ENCODE measurements at places on chromosomes 12 and 14.

DNA sequence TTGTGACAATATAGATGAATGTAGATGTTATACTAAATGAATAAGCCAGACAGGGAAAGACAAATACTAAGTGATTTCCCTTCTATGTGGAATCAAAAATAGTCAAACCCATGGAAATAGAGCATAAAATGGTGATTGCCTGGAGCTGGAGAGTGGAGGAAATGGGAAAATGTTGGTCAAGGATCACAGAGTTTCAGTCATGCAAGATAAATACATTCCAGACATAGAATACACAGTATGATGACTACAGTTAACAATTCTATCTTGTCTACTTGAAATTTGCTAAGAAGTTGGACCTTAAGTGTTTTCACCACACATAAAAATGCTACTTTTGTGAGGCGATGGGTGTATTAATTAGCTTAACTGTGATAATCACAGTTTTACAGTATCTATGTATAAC is 1182.7 kb downstream of the AACS start:
- DNase-seq = no peak

GRCh38 chr12:124248941-124249825 is 45.7 kb upstream of the RFLNA start:
- no peak for DNase-seq

DNA sequence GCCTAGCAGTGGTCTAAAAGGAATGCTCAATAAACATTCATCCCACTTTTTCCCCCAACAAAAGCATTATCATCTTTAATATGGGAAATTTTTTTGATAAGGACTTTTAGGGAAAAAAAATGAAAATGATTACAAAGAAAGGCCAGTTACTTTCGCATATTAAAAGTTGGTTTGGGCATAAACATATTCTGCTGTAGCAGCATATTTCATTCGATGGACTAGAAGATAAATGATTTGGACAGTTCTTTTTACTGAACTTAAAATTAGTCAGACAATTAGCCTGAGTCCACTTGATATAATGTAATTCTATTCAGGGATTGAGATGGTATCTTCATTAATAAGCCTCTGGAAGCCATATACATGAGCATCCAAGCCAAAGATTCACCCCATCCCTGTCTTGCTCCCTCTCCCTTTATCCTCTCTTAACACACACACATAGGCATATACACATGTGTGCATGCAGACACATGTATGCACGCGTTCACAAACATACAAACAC is 299.1 kb downstream of the NUAK1 start:
- no peak for DNase-seq

GRCh38 chr14:72753044-72753710 is 140.7 kb downstream of the DPF3 start:
- no peak for DNase-seq

- DNase-seq = no peak
Measured at GRCh38 chr12:98840325-98840724, 195.2 kb downstream of the APAF1 start.

DNA sequence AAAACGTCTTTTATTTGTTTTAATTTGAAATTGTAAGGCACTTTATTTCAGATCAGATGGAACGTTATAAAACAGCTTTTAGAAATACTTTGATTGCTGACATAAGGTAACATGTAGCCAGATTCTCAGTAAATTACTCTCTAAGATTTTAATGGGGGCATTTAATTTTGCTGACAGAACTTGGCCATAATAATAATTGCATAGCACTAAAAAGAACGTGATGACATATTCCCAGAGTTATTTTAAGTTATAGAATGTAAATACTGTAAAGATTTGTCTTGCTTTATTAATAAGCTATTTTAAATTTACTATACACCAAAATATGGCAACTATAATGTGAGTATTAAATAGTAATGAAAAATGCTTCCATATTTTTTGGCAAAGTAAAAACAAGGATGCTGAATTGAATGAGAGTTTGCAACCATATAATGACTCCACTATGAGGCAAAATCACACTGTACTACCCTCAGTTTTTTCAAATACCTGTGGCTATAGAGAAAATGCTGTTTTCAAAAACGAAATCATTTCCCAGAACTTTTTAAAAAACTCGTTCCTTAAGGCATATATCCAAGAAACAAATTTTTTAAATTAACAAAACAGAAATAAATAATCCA is 876 bp downstream of the LUM start:
- DNase-seq = no peak

GRCh38 chr12:9096563-9097176 is 19.0 kb downstream of the A2M start:
- no peak for DNase-seq

DNA sequence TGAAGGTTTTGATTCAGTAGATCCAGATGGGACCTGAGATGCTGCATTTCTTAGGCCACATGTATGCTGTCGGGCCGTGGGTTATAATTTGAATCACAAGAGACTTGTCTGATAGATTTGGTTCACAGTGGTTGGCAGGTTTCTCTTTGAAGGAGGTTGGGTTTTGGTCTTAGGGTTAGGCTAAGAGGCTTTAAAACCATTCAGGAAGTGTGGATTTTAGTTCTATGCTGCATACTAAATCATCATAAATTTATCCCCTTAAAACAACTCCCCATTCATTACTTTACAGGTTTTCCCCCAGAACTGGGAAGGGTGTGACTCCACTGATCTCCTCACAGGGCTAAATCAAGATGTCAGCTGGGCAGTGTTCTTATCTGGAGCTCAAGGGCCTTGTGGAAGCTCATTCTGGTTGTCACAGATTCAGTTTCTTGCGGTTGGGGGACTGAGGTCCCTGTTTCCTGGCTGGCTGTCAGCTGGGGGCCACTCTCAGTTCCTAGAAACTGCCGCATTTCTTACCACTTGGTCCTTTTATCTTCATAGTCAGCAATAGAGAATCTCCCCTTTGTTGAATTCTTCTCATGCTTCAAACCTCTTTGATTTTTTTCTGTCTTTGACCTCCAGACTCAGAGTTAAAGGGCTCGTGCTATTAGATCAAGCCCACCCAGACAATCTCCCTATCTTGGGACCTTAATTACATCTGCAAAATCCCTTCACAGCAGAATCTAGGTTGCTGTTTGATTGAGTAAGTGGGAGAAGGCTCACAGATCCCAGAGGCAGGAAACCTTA is 20.6 kb upstream of the PCNX1 start:
- peak; percentile 51 for DNase-seq

GRCh38 chr14:63632932-63633514 is 8.6 kb downstream of the WDR89 start:
- no peak for DNase-seq

GRCh38 chr14:22226381-22226780 is 362.6 kb downstream of the DAD1 start:
- DNase-seq = peak; percentile 62

DNA sequence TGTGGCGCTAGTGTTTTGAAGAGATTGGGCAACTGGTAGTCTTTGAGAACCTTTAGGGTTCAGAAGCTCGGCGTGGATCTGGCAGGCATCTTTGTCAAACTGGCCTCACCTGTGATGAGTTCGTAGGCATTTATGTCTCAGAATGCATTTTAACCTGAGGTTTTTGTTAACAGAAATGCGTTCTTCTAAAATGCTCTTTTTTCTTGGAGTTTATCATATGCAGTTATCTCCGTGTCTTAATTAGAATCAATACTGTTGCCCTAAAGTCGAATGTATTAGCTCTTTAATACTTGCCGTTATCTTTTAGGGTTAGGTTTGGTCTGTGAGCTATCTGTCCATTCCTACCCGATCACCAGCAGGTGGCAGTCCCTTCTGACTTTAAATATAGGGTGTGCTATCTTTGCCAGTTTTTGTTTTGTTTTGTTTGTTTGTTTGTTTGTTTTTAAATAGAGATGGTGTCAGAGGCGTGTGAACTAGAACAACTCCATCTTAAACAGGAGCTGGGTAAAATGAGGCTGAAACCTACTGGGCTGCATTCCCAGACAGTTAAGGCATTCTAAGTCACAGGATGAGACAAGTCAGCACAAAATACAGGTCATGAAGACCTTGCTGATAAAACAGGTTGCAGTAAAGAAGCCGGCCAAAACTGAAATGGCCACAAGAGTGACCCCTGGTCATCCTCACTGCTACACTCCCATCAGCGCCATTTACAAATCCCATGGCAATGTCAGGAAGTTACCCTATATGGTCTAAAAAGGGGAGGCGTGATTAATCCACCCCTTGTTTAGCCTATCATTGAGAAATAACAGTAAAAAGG is 1.4 kb downstream of the ATF1 start:
- DNase-seq = peak; percentile 23

DNA sequence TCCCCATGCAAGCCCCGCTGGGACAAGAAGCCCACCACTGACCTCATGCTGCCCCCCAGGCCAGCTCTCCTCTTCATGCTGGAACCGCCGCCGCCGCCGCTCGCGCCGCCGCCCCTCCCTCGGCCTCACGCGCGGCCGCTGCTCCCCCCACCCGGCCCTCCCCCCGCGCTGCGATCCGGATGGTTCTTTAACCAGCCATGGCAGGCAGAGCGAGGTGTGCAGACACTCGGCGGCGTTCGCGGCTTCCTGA is at the start of gene DCAF5:
Gene DCAF5 (minus strand): TSS at position 218 of the 250 bp plus-strand sequence. CDS start 141 bp downstream, at position 77.
- DNase-seq = no peak

GRCh38 chr14:50362764-50363713 is 33.6 kb downstream of the CDKL1 start:
- peak; percentile 46 for DNase-seq

DNA sequence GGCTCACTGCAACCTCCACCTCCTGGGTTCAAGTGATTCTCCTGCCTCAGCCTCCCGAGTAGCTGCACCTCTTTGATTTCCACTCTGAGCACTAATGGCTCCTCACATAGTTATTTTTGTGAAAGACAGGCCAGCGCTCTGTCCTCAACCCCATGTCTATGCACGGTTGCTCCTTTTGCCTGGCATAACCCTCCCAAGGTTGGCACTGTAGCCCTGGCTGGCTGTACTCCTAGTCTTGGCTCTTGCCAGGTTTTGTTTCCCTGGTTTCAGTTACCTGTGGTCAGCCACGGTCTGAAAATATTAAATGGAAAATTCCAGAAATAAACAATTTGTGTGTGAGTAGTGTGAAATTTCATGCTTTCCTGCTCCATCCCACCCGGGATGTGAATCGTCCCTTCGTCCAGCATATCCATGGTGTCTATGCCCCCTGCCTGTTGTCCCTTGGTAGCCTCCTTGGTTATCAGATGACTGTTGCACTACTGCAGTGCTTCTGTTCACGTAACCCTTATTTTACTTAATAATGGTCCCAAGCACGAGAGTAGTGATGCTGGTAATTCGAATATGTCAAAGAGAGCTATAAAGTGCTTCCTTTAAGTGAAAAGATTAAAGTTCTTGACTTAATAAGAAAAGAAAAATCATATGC is 12.3 kb upstream of the DCD start:
- DNase-seq = no peak

DNA sequence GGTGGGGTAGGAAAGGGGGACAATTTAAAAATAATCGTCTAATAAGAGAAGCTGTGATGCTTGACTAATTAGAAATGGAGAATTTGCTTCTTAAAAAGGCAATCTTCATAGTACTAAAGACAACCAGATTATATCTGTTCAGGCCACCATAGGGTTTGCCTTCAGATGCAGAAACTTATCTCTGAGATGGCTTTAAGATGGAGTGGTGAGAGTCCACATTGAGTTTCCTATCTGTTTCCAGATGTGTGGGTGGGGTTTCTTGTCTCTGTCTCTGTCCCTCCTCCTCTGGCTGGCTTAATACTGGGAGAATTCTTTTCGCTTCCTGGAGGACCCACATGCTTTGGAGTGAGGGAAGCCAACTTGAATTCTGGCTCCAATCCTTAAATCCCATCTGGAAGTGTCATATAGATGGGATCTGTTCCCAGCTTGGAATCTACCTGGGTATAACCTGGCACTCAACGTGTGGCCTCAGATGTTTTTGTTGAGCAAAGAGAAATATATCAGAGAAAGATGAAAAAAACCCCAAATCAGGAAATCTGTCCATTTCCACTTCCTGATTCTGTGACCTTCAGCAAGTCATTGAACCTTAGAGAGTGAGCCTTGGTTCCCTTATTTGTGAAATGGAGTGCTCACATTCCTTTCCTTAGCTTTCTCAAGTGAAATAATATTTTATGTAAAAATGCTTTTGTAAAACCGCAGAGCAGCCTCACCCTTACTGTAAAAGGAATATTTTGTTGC is 66.4 kb downstream of the CHST11 start:
- no peak for DNase-seq

DNA sequence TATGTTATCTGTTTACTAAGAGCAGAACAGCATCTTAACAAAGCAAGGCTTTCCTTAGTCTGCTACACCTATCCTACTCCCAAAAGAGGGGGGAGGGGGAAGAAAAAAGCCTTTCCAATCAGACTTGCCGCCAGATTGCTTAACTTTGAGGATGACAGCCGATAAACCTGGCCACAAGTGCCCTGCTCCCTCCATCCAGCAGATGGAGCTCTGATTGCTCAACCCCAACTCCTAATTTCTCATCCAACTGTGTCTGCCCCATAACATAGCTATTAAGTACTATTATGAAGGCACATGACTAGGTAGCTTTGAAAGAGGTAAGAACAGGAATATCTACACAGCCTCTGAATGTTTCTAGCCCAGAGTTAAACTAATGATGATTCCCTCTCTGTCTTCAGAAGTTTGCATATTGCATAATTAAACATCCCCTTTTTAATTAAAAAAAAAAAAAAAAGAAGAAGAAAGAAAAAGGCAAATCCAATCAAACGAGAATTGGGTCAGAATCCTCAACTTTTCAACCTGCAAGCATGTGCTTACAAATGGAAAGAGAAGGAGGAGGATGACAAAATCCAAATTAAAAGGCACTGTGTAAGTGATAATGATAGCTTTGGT is 247.4 kb downstream of the GALC start:
- DNase-seq = no peak

DNA sequence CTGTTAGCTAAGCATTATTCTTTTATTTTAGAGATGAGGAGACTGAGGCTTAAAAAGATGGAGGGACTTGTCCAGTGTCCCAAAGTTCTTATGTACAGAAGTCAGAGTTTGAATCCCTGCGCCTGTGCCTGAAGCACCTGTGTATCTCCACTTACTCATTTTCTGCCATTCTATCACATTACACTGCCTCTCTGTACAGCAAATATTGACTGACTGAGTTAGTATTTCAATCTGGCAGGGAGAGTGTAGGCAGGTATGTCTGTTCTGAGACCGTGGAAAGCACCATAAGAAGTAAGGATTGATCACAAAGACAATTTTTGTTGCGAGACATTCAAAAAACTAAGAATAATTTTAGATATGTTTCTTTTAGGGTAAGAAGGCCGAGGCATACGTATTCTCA is 162.7 kb downstream of the KITLG start:
- no peak for DNase-seq

DNA sequence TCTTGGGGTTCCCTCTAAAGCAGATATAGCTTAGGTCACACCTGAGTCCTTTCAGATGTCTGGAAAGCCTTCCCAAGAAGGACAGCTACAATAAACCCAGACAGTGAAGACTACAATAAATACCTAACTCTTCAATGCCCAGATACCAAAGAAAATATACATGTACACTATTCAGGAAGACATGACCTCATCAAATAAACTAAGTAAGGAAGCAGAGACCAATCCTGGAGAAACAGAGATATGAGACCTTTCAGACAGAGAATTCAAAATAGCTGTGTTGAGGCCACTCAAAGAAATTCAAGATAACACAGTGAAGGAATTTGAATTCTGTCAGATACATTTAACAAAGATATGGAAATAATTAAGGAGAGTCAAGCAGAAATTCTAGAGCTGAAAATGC is 15.3 kb downstream of the MIPOL1 start:
- no peak for DNase-seq

Data from stimulated activated naive B cell treated with anti-CD40 and anti-IgM and Interleukin-4, amounts not matched to agents 10 μg/mL and 1 μg/mL and 100 μg/mL, for 72 hours (primary cell).